AML-193 (cell line): ENCODE measurements at places on chromosomes 5 and 9.

DNA sequence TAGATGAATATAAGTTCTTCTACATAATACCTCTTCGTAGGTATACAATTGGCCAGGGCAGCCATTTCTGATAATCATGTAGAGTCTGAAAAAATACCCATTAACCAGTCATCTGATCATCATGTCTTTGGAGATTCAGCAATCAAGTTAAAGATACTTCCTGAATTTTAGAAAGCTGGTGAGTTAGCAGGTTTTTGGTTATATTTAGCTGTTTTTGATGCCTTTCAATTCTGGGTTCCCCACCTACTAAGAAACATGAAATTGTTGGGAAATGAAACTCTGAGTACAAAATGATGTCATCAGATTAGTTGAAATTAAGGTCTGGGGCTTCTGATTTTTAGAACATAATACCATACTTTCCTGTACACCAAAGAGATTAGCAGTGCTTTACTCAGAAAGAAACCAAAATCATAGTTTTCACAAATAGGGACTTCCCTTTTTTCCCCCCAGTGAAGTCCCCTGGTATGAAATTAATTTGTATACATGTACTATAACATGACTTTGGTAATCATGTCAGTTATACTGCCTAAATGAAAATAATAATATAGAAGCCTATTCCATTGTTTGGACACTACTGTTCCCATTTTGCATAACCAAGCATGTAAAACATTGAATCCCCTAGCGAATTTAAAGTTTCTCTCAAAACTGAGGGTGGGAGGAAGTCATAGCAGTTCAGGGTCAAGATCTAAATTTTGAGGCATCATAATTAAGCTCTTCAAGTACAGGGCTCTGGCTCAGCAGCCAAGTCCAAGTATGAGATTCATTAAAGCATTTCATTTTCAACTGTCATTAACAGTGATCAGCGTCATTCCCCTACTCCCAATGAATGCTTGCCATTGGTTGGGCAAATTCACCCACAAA lies 17.9 kb downstream of the PRLR start:
- no peak for DNase-seq

DNA sequence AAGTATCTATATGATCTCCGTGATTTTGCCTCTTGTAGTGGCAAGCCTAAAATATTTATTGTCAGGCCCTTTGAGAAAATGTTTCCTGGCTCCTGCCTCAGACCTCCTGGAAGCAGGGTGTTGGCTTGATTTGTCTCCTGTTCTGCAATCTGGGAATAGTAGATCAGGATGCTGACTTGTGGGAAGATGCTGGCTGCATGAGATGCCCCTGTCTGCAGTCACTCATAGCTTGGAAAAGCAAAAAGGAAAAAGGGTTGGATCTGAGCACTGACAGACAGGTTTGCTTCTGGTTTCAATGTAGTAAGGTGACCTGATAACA lies 16.7 kb downstream of the TJP2 start:
- DNase-seq: no peak

GRCh38 chr9:19732441-19732951 lies 56.3 kb downstream of the SLC24A2 start:
- DNase-seq: no peak

- DNase-seq: no peak
These were observed 7.2 kb downstream of the PLK2 start for GRCh38 chr5:58452566-58453258.

GRCh38 chr5:72314571-72315172 lies 5.4 kb downstream of the MRPS27 start:
- DNase-seq: peak; percentile 18

DNA sequence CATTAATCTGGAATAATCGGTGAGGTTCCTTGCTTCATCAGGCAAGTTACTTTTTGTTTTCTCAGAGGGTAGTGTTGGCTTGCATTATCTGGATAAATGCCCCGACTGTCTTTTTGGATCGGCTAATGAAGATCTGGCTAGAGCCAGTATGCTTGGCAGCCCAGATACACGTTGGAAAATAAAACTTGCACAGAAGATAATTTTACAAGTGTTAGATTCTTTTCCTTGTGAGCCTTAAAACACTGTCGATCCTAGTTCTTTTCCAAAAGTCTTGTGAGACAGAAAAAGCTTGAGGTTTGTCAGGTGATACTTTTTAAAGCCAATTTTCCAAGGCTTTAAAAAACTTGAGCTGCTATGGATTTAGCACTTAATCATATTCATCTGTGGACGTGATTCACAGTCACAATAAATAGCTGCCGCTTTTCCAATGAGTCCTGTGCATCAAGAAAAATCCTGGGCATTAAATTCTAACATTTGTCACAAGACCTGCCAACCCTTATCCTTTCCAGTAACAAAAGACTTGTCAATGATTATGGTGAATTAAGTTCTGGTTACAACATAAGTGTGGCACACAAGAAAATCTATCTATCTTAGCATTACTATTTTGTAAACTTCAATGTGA lies 68.5 kb downstream of the PRLR start:
- no peak for DNase-seq

DNA sequence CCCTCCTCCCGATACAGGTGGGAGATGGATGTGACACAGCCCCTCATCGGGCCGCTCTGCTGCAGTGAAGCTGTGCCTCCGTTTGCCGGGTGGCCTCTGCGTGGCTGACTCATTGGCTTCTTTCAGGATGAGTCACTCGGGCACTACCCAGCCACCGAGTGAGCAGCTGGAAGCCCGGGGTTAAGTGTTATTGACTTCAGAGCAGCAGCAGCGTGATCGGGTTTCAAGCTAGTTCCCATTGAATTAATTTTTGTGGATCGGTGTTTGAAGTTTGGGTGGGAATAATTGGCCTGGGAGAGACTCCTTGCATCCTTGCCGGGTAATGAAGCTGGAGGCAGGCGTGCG lies 266.4 kb upstream of the IRX4 start:
- no peak for DNase-seq

GRCh38 chr9:81266674-81267073 lies 422.7 kb downstream of the TLE1 start:
- DNase-seq: no peak

DNA sequence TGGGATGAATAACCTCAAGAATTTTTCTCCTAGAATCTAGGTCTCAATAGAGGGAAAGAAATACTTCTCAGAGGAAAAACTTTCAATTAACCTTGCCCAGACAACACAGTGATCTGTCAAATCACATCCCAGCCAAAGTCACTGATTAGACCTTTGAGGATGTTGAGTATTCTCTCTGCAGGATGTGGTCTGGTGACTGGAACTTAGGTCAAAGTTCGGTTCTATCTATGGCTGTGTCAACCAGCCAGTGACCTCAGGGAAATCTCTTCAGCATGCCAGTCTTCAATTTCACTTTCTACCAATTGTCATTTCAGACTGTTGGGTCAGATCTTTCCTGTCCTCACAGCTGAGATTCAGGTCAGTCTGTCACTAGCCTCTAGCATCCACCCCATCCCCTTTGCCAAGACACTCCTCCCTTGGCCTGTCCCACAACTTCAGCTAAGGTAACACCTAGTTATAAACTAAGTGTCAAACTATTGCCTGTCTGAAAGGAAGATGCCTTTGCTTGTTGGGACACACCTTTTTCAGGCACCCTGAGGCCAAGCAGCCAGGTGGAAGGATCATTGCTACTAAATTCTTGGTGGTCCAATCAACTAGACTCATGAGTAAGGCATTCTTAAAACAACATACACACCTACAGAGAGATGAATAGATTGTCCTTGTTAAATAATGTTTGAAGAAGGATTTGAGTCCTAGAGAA lies 156.3 kb upstream of the FST start:
- DNase-seq: no peak

- DNase-seq: no peak
These were observed 58.1 kb upstream of the MAST4 start for GRCh38 chr5:66538126-66538525.

DNA sequence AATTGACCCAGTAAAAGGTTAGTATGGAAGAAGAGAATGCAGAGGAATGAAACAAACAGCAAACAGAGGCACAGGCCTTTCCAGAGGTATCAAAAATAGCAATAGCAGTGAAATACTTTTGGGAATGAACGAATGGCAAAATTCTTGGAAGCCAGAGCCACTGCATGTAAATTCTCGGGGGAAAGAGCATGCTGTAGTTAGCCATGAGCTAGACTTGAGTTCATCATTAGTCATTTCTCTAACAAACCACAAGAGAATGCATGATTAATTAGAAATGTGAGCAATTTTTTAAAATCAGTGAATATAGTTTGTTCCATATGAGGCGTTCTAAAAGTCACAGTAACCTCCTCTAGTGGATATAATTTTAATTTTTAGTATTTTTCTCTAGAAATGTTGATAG lies 170.3 kb upstream of the PRR16 start:
- no peak for DNase-seq

GRCh38 chr5:37835380-37835973 lies 4.4 kb downstream of the GDNF start:
- no peak for DNase-seq

DNA sequence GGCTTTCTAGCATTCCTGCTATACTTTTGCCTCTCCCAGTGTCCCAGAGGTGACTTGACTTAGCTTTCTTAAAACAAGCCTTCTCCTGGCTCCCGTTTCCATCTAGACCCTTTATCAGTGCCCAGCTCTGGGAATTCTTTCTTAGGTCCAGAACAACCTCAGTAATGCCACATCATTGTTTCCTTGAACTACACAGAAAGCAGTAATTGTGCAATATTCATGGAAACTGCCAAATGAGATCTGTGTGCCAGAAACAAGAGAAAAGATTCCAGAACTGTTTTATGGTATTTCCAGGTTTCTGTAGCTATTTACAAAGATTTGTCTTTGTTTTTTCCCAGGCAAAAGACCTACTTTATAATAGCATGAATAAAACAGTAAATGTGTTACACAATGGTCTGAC lies 391.3 kb downstream of the SLCO4C1 start:
- no peak for DNase-seq

GRCh38 chr5:120388016-120388781 lies 75.9 kb upstream of the PRR16 start:
- peak; percentile 96 for DNase-seq

- DNase-seq: no peak
These were observed at the start of gene CCNI2 for GRCh38 chr5:132746954-132747615. Gene CCNI2, plus strand, starts transcription at chr5:132747426. Its CDS starts 70 bp downstream, at chr5:132747496.

GRCh38 chr9:95139126-95139525 lies 178.4 kb downstream of the FANCC start:
- no peak for DNase-seq

DNA sequence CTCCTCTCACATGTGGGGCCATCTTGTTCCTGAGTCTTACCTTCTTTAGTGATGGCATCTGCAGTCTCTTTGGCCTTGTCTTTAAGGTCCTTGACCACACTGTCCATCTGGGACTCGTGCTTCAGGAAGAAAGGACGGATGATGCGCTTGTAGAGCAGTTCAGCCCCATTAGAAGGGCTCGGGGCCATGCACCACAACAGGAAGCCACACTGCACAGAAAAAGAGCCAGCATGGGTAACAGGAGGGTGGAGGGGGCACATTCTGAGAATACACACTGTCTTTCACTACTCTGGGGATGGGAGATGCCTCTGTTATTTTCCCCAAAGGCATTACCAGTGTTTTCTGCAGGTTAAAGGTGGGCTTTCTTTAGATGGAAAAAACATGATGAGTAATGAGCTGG lies 25.9 kb downstream of the SRP19 start:
- no peak for DNase-seq

DNA sequence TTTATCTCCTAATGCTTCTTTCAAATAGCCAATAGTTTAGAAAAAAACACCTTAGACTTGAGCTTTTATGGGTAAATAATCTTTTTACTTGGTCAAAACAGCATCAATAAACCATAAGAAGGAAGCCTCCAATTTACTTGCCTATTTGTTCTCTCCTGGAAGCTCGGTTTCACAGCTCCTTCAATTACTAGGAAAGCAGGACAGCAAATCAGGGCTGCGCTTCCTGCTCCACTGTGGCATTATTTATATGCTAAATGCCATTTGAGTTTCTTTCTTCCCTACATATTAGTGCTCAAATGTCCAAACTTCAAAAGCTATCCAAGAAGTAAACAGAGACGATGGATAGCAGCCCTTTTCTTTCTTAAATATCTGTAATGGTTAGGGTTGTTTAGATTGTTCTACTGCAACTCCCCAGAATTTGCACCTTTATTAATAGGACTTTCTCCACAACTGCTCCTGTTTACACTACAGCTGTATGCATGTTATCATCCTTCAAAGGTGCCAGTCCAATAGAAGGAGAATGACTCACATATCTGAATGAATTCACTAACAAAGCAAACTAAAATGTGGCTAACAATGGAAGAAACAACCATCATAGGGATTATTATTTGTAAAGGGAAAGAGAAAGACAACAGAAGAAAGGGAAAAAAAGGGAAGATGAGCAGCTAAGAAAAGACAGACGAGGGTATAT lies 58.7 kb downstream of the MED27 start:
- no peak for DNase-seq
